ENCODE measurements at places on chromosomes 5 and 9.

DNA sequence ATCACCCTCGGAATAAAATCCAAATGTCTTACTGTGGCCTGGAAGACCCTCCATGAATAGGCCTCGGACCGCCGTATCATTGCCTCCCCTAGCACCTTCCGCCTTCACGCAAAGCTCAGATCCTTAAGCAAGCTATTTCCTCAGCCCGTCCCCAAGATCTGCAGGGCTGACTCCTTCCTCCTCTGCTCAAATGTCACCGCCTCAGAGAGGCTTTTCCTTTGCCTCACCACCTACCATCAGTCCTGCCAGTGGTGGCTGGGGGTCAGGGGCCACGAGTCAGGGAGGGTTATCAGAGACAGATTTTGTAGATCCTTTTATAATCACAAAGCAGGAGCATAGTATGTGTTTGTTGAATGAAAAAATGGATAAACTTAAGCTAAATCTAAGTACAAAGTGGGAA, 74.4 kb upstream of the KIF2A start:
- no peak for DNase-seq

GRCh38 chr9:14170392-14170931, 143.5 kb downstream of the NFIB start:
- DNase-seq: no peak

- no peak for DNase-seq
These were observed 70.7 kb downstream of the COX7C start for GRCh38 chr5:86688406-86688805.

- peak; percentile 16 for DNase-seq
These were observed 121.9 kb downstream of the PHF2 start for GRCh38 chr9:93698140-93698908.

DNA sequence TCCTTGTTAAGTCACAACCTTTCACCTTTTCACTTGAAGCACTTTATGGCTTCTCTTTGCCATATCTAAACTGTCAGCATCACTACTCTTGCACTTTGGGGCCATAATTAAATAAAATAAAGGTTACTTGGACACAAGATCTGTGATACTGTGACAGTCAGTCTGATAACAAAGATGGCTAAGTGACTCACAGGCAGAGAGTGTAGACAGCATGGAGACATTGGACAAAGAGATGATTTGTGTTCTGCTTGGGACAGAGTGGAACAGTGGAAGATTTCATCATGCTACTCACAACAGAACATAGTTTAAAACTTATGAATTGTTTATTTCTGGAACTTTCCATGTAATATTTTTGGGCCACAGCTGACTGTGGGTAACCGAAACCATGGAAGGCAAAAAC, 81.7 kb upstream of the SMC5 start:
- DNase-seq: no peak

DNA sequence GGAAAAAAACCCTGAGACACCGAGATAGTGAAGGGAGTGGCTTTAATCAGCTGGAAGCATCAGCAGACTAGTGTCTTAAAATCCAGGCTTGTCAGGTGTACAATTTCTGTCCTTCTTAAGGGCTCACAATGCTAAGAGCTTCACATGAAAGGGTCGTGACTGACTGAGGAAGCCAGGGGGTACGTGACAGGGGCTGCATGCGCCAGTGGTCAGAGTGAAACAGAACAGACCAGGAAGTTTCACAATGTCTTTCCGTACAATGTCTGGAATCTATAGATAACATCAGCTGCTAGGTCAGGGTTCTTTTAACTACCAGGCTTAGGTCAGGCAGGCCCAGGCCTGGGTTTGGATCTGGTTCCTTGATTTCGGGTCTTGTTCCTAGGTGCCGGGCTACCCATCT, 253.0 kb downstream of the CDH10 start:
- DNase-seq: no peak

DNA sequence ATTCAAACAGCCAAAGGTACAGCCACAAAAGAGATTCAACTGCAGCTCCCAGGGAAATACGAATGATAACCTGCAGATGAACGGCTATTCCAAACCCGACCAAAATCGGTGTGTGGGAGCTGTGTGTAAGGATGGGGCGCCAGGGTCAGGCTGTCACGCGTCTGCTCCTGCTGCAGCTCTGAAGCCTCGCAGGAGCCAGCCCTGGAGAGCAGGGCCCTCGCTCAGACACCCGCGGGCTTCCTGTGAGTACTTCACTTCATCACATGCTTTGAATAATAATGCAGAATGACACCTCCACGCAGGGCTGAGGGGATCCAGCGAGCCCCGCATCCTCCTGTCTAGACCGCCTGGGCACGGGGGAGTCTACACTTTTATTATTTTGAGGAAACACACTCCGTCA, 307.5 kb upstream of the IRX2 start:
- DNase-seq: no peak

DNA sequence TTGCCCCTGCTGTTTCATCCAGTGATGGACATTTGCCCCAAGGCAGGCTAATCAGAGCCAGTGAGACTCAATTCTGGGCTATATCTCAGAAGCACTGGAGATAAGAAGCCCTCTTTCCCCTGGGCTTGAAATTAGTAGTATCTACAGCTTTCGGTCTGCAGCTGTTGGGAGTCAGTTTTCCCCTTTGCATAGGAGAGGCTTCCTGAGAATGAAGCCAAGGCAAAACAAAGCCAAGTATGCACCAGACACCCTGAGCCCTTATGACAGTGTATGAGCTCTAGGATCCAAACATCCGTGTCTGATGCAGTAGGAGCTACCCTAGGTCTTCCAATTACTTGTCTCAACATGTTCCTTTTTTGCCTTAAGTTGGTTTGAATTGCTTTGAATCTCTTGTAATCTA, 79.2 kb upstream of the PANK3 start:
- DNase-seq: no peak

DNA sequence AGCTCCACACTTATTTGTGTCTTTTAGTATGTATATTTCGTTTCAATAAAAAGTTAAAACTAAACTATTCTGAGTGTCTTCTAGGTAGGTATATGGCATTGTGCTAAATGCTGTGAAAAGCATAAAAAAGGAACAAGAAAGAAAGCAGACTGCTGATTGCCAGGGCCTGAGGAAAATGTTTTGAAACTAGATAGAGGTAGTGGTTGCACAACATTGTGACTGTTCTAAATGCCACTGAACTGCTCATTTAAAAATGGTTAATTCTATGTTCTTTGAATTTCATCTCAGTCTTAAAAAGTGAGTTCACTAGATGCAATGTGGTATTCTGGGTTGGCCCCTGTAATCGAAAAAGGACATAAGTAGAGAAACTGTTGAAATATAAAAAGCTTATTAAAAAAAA, 2.6 kb upstream of the ALAD start:
- no peak for DNase-seq

DNA sequence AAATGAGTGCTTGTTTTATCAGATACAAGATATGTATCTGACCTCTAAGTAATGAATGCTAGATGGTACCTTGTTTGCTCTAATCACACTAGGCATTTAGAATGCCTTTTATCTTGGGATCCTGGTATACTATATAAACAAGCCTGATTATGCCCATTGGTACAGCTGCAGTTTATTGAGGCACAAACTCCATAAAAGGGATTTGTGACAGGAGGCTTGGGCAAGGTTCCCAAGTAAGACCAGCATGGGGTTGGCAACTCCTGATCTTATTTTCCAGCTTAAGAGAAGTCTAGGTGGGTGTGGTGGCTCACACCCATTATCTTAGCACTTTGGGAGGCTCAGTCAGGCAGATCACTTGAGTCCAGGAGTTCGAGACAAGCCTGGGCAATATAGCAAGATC, 93.9 kb upstream of the DMRT1 start:
- no peak for DNase-seq

DNA sequence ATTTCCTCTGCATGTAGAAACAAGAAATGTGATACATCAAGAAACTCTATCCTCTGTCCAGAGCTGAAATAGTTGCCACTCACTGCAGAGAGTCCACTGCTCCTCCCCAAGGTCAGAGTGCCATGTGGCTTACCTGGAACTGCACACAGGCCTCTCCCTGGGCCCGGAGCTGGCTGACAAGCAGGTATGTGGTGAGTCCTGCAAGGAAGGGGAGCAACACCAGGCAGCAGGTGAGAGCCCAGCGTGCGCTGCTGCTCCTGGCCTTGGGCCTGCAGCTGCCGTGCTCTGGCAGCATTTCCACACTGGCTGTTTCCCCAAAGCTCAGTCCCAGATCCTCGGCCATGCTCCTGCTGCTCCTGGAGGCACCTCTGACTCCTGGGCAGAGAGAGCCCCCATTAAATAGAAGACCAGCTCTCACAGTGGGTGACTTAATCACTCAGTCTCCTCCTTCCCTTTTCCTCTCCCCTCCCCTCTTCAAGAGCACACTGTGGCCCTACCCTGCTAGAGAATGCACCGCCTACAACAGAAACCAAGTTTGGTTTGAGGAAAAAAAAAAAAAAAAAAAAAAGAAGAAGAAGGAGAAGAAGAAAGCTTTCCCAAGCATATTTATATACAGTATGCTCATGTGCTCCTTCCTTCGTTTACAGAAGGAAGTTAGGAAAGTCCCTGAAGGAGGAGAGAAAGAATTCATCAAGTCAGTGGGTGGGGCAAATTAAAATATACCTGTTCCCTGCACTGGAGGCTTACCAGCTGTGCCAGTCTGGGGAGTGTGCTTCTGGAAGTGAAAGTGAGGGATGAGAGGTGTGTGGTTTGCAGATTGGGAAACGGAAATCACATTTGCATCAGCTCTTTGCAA, at the start of gene TNFSF15:
TNFSF15 (minus strand) TSS at position 370 of the 856 bp plus-strand sequence; CDS start at position 343, 27 bp downstream.
- DNase-seq: peak; percentile 29

DNA sequence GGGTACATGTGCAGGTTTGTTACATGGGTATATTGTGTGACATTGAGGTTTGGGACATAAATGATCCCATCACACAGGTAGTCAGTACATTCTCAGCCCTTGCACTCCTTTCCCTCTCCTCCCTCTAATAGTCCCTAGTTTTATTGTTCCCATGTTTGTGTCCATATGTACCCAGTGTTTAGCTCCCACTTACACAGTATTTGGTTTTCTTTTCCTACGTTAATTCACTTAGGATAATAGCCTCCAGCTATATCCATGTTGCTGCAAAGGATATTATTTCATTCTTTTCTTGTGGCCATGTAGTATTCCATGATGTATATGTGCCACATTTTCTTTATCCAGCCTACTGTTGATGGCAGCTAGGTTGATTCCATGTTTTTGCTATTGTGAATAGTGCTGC, 27.4 kb downstream of the CNOT6 start:
- DNase-seq: no peak

DNA sequence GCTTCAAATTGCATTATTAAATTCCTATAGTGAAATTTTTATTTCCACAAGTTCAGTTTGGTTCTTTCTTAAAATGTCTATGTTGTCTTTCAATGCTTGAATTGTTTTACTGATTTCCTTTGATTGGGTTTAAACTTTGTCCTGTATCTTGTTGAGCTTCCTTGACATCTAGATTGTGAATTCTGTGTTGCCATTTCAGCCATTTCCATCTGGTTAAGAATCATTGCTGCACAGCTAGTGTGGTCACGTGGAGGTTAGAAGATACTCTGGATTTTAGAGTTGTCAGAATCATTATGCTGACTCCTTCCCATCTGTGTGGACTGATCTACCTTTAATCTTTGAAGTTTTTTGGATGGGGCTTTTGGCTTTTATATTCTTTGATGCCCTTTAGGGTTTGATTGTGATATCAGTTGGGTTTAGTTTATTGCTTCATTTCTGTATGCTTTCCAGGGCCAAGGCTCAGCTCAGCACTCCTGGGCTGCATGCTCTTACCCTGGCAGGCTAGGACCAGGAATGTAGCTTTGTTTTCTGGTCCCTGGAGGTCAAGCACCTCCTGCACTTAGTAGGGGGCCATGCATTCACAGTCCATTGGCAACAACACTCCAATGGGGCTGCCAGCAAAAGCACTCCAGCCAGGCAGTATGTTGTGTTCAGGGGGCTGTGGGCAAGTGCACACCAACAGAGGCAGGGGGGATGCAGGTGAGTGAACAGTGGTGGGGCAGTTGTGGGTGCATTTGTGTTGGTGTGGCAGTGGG, 141.4 kb downstream of the PRR16 start:
- no peak for DNase-seq

DNA sequence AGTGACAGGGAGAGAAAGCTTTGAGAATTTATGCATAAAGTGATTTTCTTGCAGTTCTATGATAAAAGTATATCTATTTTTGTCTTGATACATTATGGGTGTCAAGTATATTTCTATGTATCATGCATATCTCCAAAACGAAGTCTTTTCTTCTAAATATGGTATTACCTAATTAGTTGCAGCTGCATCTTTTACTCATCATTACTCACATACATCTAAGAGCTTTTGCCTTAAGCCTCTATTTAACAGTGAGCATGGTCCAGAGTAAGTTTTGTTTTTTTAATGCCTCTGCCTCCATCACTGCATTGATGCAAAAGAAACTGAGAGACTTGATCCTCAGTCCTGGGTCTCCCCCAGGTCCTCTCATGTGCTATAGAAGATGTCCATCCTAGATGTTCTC, 40.0 kb upstream of the SMC5 start:
- DNase-seq: no peak

DNA sequence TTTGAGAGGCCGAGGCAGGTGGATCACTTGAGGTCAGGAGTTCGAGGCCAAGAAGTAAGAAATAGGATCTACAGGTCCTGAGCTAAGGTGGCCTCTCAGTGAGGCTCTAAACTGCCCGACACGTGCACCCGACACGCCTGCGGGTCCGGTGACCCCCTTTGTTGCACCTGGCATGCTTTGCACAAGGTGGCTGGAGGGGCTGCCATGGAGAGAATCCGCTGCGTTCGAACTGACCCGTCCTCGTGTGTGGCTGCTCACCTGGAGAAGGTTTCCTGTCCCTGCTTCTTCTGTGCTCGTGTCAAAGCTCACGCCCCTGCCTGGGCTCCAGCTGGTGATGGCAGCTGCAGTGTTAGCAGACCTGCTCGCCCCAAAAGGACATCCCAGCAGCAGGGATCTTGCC, 5.7 kb upstream of the OLFM1 start:
- no peak for DNase-seq

- no peak for DNase-seq
These were observed 95.1 kb downstream of the HRH2 start for GRCh38 chr5:175752826-175753535.

DNA sequence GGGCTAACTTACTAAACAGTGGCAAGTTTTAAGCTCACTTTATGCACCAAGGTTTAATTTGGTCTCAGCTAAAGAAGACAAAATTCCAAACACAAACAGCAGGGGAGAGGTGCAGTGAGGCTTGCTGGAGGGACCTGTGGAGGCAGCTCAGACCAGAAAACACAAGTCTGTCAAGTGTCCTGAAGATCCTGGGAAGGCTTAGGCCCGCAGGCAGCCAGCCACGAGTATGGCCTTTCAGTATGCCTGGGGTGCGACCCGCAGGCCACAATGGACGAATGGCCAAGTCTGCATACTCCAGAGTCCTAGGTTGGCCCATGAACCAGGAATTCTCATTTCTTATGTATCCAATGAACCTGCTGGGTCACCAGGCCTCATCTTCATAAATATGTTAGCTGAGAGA, 9.3 kb downstream of the CCNI2 start:
- no peak for DNase-seq

All from GM13976 (cell line).